Glutamatergic neuron (in vitro differentiated cells): ENCODE measurements at places on chromosomes 12 and 14. TPM values are rescaled to one million over a fixed set of nuclear protein-coding genes. Genes with fewer than 3 reads are reported as not detected.

TTC5 gene
- 37.4 TPM for total RNA-seq

CISTR gene
- not detected for total RNA-seq

PTHLH gene
- 1.1 TPM for total RNA-seq

CD27 gene
- not detected for total RNA-seq

GALNT16 gene
- 124 TPM for total RNA-seq

NOS1 gene
- 0.96 TPM for total RNA-seq

ARHGEF40 gene
- 42.4 TPM for total RNA-seq

GLIPR1L1 gene
- total RNA-seq: not detected

OR6C74 gene
- not detected for total RNA-seq

ABCC9 gene
- 17.7 TPM for total RNA-seq

FAIM2 gene
- total RNA-seq: 3.5 TPM

CLEC4D gene
- total RNA-seq: not detected

PZP gene
- total RNA-seq: not detected

TSPAN19 gene
- total RNA-seq: 2.9 TPM
